ENCODE measurements at places on chromosomes 12 and 14.

- no peak for DNase-seq
- no peaks in the 10 kb centered on the region for H3K4me1 ChIP-seq
- H3K27me3 ChIP-seq, result no peaks in the 10 kb centered on the region
Measured at GRCh38 chr12:38159591-38160317, 156.8 kb upstream of the ALG10B start.

DNA sequence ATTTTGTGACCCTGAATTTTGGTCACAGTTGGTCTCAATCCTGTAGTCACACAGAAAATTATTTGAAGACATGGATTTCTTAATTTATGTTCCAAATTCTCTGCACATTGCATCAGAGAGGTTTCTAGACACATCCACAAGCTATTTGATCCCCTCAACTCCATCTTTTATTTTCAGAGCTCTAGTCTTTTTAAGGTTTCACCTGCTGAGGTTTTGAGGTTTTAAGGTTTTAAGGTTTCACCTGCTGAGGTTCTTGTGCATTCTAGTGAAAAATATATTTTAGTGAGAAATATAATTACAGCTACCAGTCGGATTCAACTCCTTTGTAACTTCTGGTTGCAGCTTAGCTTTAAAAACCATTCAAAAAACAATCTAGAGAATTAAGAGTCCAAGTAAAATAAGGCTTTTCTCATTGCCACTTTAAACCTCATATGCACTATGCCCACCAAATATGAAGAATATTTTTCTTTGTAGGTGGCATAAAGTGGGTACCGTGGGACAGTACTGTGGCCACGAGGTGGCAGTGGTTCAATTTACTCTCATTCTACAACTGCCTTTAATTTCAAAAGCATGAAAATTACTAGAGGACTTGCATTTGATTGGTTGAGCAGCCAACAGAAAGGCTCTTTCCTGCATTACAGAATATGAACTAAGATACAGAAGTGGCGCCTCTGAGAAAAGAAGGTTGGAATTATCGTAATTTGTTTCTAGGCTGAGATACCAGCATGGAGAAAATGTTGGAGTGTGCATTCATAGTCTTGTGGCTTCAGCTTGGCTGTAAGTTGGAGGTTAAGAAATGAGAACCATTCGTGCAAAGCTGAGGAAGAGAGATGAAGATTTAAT is 366.5 kb upstream of the OR4E1 start:
- no peaks in the 10 kb centered on the region for H3K4me1 ChIP-seq
- H3K27ac ChIP-seq, result peak overlapping the region; percentile 64
- no peaks in the 10 kb centered on the region for H3K36me3 ChIP-seq
- H3K4me3 ChIP-seq, result peak overlapping the region; percentile 40
- H3K27me3 ChIP-seq, result no peaks in the 10 kb centered on the region

- H3K27ac ChIP-seq, result no peak overlapping the region
- no peaks in the 10 kb centered on the region for H3K4me1 ChIP-seq
- DNase-seq, result no peak
- no peak overlapping the region for H3K4me3 ChIP-seq
Measured at GRCh38 chr12:124695861-124696260, 128.4 kb upstream of the NCOR2 start.

- no peaks in the 10 kb centered on the region for H3K4me1 ChIP-seq
- H3K27ac ChIP-seq, result no peak overlapping the region
- no peaks in the 10 kb centered on the region for H3K27me3 ChIP-seq
- no peak overlapping the region for H3K4me3 ChIP-seq
- H3K36me3 ChIP-seq, result peaks cover 29% of the 10 kb centered on the region
- no peak for DNase-seq
Measured at GRCh38 chr12:50785406-50786001, 21.6 kb downstream of the ATF1 start.

GRCh38 chr12:69732088-69732487 is 6.6 kb upstream of the RAB3IP start:
- H3K27ac ChIP-seq, result no peak overlapping the region
- H3K4me3 ChIP-seq, result no peak overlapping the region
- no peaks in the 10 kb centered on the region for H3K27me3 ChIP-seq
- H3K4me1 ChIP-seq, result no peaks in the 10 kb centered on the region
- no peak for DNase-seq
- H3K36me3 ChIP-seq, result no peaks in the 10 kb centered on the region

All from naive thymus-derived CD4-positive, alpha-beta T cell (primary cell).